SHP77 (cell line): ENCODE measurements at places on chromosomes 6 and 20.

DNA sequence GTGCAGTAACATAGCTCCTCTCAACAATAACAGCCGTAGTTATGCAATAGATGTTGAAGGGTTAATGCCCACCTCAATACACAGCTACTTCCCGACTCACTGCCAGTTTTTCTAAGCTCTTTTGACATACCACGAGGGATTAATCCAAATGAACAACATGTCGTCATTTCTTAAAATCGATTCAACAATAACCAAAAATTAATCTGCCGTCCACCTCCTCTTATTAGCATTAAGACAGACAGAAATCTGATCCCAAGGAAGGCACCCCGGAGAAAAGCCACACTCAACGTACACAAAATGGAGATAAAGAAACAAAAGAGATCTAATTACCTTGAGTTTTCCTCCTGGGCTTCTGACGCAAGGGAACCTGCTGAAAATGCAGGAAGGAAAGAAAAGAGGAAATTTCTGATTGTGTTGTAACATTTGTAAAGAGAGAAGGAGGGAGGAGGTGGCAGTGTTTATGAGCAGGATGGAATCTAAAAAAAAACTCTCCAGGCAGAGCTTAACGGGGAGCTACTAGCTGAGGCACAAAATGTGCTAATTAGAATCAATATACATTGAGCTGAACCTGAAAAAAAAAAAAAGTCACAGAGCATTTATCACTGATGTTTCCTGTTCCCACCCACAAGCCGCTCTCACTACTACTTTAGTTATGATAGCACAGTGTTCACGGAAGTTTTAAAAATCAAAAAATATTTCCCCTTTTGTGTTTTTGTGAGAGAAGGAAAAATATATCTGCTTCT, 109.3 kb downstream of the IPCEF1 start:
- DNase-seq = no peak

DNA sequence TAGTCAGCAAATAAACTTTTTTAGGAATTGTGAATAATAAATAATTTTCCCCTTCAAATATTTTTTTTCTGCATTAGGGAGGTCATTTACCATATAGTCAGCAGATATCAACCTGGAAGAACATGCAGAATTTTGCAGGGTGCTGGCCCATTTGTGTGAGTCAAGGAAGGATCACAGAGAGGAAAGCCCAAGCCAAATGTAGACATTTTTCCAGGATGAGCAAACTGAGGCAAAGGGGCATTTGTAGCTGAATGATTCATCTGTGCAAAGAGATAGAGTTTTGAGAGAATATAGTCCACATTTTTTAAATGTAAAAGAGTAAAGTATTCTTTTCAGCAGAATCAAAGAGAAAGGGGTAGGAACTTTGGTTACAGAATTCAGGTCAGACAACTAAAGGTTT, 555.5 kb upstream of the MARCKS start:
- no peak for DNase-seq

DNA sequence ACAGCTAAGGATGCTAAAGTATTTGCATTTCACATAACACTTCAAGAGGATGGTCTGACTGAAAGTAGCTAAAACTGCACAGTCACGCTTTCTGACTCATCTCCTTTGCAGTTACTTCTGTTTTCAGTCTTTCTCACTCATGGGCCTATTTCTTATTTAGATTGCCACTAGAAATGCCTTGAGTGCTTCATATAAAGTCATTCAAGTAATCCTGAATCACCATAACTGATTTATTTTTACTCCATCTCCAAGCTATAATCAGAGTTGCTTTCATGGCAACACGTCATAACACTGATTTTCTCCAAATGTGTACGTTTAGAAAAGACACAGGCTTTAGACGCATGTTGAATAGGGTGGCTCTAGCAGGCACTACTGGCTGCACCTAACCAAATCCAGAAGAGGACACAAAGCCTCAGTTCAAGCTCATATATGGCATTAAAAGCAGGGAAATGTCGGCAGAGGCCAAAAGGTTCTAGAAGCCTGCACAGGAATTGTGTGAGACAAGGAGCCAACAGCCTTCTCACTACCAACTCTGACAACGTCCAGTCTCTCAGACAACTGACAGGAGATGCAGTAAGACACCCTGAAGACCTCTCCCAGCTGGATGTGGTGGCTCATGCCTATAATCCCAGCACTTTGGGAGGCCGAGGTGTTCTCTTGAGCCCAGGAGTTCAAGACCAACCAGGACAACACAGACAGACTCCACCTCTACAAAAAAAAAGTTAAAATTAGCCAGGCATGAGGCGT, 64.1 kb upstream of the BEND6 start:
- DNase-seq = no peak

- DNase-seq = no peak
Observed at GRCh38 chr6:132675749-132676148, 16.8 kb upstream of the TAAR1 start.

DNA sequence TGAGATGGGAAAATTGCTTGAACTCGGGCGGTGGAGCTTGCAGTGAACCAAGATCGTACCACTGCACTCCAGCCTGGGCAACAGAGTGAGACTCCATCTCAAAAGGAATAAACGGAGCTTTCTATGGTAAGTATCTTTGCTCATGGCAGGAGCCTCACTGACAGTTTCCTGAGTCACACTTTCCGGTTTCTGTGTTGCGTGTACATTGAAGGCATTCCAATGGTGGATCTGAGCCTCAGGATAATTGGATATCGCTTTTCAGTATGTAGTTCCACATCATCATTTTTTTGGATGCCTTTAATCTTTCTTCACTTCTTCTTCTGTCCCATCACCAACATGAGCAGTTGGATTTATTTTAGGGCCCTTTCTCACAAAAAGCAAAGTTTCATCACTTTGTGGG, 28.6 kb upstream of the GTSF1L start:
- DNase-seq = no peak

- DNase-seq = peak; percentile 56
Observed at GRCh38 chr6:157157258-157157657, 166.1 kb downstream of the TMEM242 start.

DNA sequence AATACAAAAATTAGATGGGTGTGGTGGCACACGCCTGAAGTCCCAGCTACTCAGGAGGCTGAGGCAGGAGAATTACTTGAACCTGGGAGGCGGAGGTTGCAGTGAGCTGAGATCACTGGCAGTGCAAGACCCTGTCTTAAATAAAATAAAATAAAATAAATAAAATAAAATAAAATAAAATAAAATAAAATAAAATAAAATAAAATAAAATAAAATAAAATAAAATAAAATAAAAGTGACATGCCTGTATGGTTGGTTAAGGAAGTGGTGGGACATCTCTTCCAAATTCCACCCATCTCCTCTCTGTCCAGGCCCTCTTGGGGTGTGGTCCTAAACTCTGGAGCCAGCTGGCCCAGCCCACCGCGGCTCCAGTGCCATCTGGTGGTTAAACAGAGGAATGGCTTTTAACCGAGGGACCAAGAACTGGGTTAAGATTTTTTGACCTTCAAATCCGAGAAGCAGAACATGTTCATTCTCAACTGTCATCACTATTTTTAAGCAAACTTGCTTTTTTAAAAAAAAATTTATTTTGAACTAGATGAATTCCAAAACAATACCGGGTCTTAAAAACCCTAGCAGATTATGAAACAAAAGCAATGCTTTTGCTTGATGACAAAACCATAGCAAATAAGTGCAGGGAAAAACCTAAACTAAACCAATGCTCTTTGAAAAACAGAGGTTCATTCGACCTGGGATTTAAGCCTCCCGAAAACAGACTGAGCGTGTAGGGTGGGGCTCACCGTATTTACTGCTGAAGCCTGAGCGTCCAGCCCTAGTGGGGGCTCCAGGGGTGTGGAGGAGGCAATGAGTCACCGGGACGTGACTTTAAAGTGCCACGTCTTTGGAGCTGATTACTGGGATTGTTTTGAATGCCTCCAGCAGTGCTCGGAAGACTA, 68.8 kb downstream of the CDC5L start:
- DNase-seq = peak; percentile 33

DNA sequence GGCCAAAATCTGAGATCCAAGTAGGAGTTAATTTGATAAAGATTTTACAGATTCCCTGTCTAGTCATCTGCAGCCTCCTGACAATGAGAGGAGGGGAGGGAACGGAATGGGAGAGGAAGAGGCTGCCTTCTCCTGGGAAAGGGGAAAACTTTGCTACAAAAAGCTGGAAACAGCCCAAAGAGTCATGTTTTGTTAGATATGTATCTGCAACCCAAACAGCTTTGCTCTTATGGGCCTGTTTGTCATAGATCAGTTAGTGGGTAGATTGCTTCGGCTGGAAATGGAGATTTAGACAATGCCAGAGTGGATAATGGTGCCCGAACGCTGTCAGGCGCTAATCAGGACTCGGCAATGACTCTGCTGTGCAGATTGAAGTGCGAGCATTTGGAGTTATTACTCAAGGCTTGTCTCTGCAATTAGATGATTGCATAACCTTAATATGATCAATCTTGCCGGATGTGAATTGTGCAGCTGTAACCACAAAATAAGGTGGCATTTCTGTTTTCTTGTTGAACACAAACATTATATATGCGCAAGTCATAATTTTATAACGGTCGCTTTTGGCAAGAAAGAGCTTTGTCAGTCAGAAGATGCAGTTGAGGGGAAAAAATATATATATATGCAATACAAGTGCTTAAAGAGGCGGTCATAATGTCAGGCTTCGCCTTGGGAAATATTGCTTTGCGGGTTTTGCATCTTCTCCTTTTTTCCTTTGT, 92.4 kb upstream of the MAFB start:
- DNase-seq = no peak

DNA sequence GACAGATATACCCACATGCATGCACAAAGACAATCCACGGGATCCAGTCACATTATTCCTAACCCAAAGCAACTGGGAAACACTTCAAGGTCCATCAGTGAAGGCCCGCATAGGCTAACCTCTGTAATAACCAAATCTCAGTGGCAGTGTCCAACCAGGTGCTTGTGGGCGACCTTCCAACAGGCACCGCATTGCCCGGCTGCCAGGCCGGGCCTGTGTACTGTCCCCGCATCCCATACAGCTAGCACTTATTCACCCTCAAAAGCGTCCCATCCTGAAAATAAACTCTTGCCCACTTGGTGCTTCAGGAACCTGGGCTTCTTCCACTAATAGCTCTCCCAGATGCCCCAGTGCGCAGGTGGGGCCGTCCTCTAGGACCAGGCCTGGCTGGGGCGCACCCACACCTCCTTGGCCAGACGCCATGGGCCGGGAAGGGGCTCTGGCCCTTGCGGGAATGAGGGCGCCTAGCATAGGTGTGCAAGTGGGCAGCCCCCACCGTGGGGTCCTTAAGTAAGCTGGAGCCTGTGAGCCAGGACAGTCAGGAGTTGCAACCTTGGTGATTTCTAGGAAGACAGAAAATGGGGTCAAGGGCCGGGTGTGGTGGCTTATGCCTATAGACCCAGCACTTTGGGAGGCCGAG, 1.1 kb upstream of the ENTPD6 start:
- DNase-seq = no peak

GRCh38 chr6:135527116-135527959, 29.8 kb upstream of the AHI1 start:
- DNase-seq = no peak
